Hypothalamus (tissue), 51 donors: ENCODE measurements at places on chromosomes 1 and 21.

DNA sequence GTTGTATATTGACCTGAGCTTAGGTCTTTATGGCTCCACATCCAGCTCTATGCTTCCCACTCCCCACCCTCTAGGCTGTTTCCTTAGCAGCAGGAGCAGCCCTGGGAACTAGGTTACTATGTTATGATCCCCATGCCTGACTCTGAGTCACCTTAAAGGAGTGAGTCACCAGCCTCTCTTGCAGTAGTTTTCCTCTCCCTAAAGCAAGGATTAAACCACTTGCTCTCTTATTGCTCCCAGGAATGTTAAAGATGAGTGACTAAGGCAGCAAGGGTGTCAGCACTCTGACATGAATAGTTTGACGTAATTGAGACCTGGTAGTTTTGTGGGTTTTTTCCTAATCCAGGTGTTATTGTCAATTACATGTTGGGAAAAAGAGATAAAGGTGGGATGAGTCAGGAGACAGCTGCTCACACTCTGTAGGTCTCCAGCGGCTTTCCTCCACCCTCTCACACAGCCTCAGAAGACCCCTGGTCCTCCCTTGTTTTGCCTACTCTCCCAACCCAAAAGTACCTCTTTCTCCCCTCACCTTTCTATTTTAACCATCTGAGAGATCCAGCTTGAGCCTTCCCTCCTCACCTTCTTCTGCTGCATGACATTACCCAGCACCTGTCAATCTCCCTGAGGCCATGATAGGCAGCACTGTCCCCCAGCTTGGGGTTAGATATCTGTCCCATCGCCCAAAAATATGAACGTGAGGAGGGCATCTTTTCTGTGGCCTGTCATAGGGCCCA lies 369.1 kb upstream of the VAMP3 start:
- DNase-seq = no peak

DNA sequence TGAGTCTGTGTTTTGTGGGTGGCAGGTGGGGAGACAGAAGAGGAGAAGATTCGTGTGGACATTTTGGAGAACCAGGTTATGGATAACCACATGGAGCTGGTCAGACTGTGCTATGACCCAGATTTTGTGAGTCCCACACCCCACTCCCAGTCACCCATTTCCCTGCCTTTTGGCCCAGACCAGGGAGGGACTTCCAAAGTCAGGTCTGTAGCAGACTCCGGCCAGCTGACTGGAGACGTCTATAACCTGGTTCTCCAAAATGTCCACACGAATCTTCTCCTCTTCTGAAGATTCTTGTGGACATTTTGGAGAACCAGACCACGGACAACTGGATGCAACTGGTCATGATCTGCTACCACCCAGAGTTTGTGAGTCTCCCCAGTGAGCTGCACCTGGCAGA lies 1.6 kb downstream of the GSTM5 start:
- no peak for DNase-seq

DNA sequence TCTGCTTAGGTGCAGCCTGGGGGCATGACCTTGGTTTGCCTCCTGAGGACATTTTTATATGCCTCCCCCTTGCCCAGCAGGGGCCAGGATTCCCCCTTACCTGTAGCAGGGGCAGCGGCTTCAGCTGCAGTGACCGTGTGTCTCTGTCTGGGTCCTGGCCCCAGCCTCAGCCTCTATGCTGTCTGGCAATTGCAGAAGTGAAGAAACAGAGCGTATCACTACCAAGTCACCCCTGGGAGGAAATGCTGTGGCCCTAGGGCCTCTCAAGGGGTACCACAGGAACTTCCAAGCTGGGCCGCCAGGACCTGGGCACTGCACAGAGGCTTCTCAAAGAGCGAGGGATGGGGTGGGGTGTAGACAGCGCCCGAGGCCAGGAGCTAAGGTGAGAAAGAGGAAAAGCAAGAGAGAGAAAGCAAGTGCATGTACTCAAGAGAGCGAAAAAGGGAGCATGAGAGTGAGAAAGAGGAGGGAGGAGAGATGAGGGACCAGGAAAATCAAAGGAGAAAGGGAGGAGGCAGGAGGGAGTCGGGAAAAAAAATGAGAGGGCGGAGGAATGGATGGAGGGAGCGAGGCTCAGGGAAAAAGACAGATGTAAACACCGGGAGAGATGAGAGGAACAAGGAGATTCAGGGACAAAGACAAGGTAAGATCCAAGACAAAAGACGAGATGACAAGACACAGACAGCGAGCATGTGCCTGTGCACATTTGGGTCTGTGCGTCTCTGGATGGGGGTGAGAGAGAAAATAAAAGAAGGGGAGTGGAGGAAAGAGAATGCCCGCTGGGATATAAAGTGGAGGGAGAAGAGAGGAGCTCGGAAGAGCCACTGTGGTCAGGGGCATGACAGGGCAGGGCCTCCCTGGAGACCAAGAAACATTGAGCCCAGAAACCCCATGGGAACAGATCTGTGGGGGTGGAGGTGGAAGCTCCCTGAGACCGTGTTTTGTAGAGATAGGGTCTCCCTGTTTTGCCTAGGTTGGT lies at the start of gene PTAFR:
Gene PTAFR (minus strand): TSS at position 199 of the 979 bp plus-strand sequence. CDS start 25,669 bp downstream, outside the sequence.
- DNase-seq = no peak

- no peak for DNase-seq
Measured at GRCh38 chr1:8816831-8817411, 519 bp downstream of the RERE start.

DNA sequence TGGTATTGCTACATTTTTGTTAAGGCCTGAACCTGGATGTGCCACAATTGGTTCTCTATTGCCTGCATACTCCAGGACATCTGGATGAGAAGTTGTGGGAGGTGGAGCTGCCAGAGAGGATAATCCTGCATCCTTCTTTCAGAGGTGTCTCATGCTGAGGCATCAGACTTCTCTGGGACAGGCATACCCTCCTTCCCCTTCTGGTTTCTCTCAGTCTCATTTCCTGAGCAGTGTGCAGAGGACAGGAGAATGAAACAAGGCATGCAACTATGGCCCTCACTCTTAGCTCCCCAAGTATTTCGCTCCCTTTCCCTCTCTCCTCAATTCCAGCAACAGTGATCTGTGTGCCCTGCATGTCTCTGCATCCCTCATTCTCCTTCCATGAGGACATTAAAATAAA lies 7.6 kb upstream of the RGSL1 start:
- no peak for DNase-seq

DNA sequence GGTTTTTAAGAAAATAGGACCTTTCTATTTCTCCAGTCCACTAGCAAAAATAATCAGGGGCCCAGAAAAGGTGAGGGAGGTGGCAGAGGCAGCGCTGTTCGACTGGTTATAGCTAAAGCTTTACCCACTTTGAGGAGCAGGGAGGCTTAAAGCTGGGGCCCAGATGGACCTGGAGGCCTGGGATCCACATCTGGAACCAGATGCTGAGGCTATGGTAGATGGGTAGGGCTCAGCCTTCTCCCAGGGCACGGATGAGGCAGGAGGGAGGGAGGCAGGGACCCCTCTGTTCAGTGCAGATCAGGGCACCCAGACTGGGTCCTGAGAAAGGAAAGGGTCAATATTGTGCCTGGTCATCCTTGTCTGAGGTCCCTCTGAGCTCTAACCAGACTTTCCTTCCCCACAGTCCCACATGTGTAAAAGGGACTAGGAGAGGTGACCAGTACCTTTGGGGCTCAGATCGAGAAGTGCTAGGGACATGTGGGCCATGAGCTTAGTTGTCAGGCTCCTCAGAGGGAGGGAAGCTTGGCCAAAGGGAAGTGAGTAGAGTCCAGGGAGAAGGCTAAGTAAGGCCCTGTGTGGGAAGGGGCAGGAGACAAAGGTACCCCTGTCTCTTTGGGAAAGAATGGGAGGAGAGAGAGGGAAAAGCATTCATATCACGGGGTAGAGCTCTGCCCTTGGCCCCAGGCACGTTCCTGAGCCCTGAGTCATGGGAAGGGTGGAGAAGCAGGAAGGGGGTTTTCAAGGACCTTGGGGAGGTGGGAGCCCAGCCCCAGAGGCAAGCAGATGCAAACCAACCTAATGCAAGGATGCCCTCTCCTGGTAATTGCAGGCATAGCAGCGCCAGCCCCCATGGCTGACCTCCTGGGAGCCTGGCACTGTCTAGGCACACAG lies 15.4 kb downstream of the LMNA start:
- DNase-seq = peak; percentile 54

DNA sequence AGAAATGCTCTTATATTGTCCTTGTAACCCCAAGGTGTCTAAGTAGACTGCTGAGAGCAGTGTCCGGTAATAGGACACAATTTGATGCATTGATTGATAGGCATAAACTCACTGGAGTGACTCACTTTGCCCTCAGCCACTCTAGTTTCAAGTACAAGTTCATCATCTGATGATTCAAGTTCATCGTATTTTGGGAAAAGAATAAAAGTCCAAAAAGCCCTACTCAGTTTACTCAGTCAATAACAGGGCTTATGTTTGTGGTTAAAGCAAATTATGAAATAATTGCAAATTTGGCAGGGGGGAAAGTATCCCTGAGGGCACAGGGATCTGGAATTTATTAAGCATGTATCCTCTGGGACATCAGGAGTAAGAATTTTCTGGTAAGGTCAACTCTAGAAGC lies 7.6 kb upstream of the ATF3 start:
- no peak for DNase-seq

- no peak for DNase-seq
Measured at GRCh38 chr1:207578796-207579435, 66.0 kb upstream of the CR1L start.

DNA sequence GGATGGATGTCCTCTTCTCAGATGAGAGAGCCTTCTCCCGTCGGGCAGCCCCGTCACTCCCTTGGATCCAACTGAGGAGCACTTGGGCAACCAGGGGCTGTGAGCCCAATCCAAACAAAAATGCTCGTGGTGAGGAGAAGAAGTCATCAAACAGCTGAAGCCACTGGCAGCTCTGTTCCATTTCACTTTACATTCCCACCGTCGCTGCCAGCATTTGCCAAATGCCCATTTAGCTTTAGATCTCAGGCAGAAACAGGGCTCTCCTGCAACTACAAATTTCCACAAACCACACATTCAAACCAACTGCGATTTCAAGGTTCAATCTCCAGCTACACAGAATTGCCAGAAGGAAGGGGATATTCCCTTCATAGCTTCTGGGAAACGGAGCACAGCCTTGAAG lies 634.6 kb downstream of the SMYD3 start:
- no peak for DNase-seq

GRCh38 chr1:156414461-156415064 lies 45.6 kb downstream of the RHBG start:
- no peak for DNase-seq
